ENCODE measurements at places on chromosomes 3 and 15.

- no peak for DNase-seq
These were observed 41.6 kb downstream of the TM2D3 start for GRCh38 chr15:101610611-101611000.

DNA sequence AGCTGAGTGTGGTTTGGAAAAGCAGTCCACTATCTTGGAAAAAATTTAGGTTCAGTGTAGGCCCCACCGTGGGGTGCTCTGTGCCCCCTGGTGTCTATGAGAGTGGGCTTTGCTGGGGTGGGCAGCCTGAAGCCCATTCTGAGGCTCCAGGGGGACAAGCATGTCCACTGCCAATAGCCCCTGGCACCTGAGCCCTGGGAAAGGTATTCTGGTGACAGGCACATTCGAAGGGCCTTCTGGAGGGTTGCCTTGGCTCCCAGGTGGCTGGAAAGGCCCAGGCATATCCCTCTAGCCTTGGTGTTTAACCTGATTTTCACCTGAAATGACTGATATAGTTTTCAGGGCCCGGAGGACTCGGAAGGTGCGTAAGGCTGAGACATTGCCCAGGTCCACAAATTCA is 36.1 kb downstream of the SCN5A start:
- DNase-seq = no peak

DNA sequence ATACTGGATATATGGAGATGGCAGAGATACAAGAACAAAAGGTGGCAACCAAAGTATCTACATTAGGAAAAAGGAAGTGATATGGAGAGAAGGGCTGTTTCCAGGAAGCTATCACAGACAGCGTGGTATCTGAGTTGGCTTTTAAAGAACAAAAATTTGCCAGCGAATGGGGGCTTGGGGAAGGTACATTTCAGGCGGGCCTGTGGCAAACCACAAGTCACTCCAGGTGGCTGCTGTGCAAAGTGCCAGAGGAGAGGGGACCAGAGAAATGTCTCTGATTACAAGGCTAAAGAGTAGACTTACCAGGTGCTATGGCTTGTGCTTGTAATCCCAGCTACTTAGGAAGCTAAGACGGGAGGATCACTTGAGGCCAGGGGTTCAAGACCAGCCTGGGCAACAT is 91.1 kb downstream of the MSL2 start:
- no peak for DNase-seq

GRCh38 chr15:79186616-79187015 is 95.9 kb upstream of the ANKRD34C start:
- DNase-seq = no peak

DNA sequence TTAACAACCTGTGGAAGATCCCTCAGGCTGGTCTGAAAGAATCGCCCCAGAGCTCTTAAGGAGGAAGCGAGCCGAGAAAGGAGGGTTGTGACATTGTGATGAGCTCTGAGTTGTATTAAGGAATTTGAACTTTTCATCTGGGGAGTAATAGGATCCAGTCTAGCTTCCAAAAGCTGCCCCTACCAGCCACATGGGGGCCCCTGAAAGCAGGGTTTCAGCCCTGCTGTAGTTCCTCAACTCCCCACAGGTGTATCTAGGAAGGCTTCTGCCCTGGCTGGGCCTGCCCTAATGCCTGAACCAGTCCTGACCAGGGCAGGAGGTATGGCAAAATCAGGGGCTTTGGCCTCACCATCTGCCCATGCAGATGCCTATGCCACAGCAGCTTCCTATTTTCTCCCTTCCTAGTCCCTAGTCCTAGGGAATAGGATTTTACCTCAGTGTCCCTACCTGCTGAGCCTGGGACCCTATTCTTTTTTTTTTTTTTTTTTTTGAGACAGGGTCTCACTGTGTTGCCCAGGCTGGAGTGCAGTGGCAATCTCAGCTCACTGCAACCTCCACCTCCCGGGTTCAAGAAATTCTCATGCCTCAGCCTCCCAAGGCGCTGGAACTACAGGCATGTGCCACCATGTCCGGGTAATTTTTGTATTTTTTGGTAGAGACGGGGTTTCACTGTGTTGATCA is 5.0 kb upstream of the AP3S2 start:
- DNase-seq = peak; percentile 16

GRCh38 chr3:119585208-119585607 is 5.9 kb downstream of the ADPRH start:
- no peak for DNase-seq

- no peak for DNase-seq
These were observed 5.5 kb downstream of the MYO5A start for GRCh38 chr15:52523192-52523591.

DNA sequence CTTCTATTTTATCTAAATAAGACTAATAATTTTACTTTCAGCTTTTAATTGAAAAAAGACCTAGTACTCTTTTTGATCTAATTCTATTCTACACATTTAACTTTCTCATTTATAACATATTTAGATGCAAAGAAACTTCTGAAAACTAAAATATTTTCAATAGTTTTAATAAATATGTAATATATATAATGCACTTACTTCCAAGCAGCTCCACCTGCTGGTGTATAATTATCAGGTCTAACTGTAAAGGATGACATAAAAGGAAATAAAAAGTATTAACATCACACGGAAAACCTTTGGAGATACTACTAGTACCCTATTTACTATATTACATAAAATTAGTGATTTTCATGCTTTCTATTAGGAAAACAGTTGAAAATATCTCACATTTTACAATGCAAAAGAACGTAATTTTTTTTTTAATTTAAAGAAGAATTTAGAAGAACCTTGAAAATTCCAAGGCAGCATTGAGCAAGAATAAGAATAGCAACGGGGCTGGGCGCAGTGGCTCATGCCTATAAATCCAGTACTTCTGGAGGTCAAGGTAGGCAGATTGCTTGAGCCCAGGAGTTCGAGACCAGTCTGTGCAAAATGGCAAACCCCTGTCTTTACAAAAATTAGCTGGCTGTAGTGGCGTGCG is 10.2 kb downstream of the PLSCR5 start:
- DNase-seq = no peak

DNA sequence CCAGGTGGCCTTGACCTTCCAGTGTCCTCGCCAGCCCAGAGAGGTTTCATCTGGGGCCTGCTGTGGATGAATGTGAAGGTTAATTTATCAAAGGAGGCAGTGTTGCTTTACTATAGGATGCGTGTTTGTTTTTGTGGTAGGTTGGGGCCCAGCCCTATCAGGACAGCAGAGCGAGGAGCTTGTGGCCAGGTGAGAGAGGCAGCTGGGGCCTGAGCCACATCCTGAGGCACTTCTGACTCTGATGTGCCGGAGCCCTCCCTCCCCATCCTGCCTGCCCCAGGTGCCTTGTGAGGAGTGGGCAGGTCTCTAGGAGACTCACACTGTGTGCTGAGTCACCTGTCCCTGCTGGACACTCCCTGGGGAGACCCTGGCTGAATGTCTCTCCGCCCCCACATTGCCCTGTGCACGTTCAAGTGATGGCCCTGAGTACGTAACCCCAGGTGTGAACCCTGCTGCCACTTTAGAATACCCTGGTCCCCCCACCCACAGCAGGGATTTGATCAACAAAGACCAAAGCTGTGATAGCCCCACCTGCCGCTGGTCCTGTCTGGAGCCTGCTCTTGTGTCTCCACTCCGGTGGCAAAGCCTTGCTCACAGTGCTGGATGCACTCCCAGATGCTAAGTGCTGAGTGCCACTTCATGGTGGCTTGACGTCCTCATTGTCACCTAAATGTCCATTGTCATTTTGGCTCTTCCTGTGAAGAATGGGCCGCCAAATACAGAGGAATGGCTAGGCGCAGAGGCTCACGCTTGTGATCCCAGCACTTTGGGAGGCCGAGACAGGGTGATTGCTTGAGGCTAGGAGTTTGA is 16.0 kb downstream of the FBLN2 start:
- DNase-seq = no peak

DNA sequence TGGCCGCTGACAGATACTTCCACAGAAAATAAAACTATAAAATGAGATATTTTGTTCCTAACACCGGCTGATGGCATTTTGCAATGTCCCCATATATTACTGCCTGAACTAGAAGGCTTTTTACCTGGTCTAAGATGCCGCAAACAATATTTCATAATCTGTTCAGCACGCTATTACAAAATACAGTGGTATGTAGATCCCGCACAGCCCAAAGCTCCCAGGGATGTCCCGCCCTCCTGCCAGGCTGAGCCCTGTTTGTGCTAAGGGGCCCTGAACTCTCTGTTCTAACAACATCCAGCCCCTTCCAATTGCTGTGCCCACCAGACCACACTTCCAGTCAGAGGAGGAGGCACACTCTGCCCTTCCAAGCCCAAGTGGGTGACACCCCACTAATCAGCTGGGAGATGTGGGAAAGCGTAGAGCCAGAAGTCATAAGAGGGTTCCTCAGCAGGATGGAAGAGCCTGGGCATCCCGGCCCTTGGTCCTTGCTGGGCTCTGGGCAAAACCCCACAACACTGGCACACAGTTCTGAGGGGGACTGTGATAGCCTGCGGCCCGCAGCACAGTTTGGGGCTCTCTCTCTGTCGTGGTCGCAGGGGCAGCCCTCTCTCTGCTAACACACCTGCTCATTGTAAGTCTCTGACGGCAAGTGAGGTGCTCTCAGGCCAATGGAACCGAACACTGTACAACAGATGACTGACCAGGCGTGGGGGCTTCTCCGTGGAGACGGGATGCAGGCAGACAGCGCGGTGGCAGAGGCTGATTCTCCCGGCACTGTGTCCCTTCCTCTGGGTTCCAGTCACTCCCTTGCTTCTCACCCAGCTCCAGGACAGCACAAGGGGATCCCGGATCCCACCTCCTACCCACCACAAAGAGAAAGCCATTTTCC is 55.2 kb downstream of the PCSK6 start:
- no peak for DNase-seq

- DNase-seq = no peak
These were observed 490.8 kb downstream of the MCTP2 start for GRCh38 chr15:94722024-94722636.

Measured in activated T-helper 9 cell treated with anti-CD3 and anti-CD28 coated beads, Interleukin-2, amount 50 U/mL, for 16 hours (primary cell).